Glutamatergic neuron (in vitro differentiated cells): ENCODE measurements at places on chromosomes 3 and 15. TPM values are rescaled to one million over a fixed set of nuclear protein-coding genes. Genes with fewer than 3 reads are reported as not detected.

DNA sequence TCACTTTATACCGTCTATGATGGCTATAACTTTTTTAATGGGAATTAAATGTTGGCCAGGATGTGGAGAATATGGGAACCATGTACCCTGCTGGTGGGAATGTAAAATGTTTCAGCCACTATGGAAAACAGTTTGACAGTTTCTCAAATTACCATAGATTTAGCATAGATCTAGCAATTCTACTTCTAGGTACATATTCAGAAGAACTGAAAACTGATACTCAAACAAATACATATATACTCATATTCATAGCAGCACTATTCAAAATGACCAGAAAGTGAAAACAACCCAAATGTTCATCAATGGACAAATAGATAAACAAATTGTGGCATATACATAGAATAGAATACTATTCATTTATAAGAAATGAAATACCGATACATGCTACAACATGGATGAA is 539.4 kb downstream of the IGSF11 start:
- H3K4me3 ChIP-seq: no peak overlapping the region
- H3K4me1 ChIP-seq: no peaks in the 10 kb centered on the region
- DNase-seq: no peak
- no peak overlapping the region for H3K27ac ChIP-seq
- no peaks in the 10 kb centered on the region for H3K27me3 ChIP-seq

Gene LDHAL6B
- not detected for total RNA-seq

DNA sequence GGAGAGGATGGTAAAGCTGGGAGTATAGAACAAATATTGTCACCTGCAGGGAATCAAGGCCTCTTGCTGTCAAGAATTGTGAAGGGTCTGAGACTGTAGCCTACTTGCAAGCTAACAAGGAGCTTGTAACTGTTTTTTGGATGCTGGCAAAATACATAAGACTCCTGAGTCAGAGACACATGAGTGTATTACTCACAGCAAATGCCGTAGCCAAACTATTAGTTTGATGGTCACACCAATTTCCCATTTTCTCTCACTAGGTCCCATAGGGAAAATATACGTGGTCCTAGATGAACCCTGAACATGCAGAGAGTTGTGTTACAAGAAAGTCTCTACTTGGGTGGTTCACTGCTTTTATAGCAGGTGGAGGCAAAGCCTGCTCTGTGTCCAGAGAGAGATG is 44.7 kb upstream of the LIPC start:
- no peak overlapping the region for H3K27ac ChIP-seq
- H3K36me3 ChIP-seq: no peaks in the 10 kb centered on the region
- no peak for DNase-seq
- H3K4me1 ChIP-seq: no peaks in the 10 kb centered on the region
- no peak overlapping the region for H3K4me3 ChIP-seq

DNA sequence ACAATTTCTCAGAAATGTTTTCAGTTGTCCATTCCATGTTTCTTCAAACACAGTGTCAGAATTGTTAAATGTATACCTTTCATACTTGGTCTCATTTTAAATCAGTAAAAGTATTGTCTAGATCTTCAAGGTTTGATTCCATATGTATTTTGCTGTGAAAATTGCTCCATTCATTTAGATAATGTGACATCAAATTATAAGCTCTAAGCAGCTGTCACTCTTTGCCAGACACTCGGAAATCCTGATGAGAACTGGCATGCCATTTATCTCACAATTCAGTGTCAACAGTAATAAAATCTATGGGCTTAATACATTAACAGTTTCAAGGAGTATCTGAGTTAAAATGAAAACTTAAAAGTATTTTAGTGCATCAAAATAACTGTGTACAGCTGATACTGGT is 1025.3 kb upstream of the EPHA6 start:
- no peak overlapping the region for H3K4me3 ChIP-seq
- no peaks in the 10 kb centered on the region for H3K27me3 ChIP-seq
- DNase-seq: no peak
- H3K27ac ChIP-seq: no peak overlapping the region
- no peaks in the 10 kb centered on the region for H3K4me1 ChIP-seq

GRCh38 chr15:52440414-52440813 is 88.3 kb downstream of the MYO5A start:
- no peak overlapping the region for H3K4me3 ChIP-seq
- peaks cover 3% of the 10 kb centered on the region for H3K36me3 ChIP-seq
- no peak overlapping the region for H3K27ac ChIP-seq
- H3K4me1 ChIP-seq: no peaks in the 10 kb centered on the region

GRCh38 chr15:64749999-64750657 is 25.3 kb downstream of the RBPMS2 start:
- H3K36me3 ChIP-seq: no peaks in the 10 kb centered on the region
- peak; percentile 43 for DNase-seq
- H3K27me3 ChIP-seq: peaks cover 2% of the 10 kb centered on the region
- H3K4me3 ChIP-seq: no peak overlapping the region
- H3K4me1 ChIP-seq: peaks cover 8% of the 10 kb centered on the region
- H3K27ac ChIP-seq: no peak overlapping the region

- no peaks in the 10 kb centered on the region for H3K27me3 ChIP-seq
- no peaks in the 10 kb centered on the region for H3K36me3 ChIP-seq
- no peak overlapping the region for H3K4me3 ChIP-seq
- no peaks in the 10 kb centered on the region for H3K4me1 ChIP-seq
Measured at GRCh38 chr3:149332227-149332765, 1.1 kb downstream of the TM4SF18 start.
